ENCODE measurements at places on chromosomes 12 and 14. TPM values are rescaled to one million over a fixed set of nuclear protein-coding genes. Genes with fewer than 3 reads are reported as not detected.

- no peak overlapping the region for H3K4me3 ChIP-seq
- no peak overlapping the region for H3K27ac ChIP-seq
- no peaks in the 10 kb centered on the region for H3K4me1 ChIP-seq
- no peaks in the 10 kb centered on the region for H3K27me3 ChIP-seq
- H3K36me3 ChIP-seq, result no peaks in the 10 kb centered on the region
- no peak for DNase-seq
Observed at GRCh38 chr14:103001226-103001625, 56.1 kb downstream of the CDC42BPB start.

The LRP1-AS gene
- not detected for total RNA-seq

DNA sequence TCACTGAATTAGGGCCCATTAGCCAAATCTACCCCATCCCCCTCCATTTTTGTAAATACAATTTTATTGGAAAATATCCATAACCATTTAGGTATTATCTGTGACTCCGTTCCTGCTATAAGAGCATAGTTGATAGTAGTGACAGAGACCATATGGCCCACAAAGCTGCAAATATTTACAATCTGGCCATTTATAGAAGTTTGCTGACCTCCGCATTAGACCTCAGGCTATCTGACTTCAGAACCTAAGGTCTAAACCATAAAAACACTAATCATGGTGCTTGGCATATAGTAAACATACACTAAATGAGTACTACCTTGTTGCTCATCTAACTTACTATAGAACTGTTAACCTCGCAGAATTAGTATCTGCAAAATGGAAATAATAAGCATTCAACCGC, 124.8 kb downstream of the NPAS3 start:
- DNase-seq, result no peak
- no peaks in the 10 kb centered on the region for H3K4me1 ChIP-seq
- no peaks in the 10 kb centered on the region for H3K36me3 ChIP-seq
- no peak overlapping the region for H3K27ac ChIP-seq
- no peaks in the 10 kb centered on the region for H3K27me3 ChIP-seq

DNA sequence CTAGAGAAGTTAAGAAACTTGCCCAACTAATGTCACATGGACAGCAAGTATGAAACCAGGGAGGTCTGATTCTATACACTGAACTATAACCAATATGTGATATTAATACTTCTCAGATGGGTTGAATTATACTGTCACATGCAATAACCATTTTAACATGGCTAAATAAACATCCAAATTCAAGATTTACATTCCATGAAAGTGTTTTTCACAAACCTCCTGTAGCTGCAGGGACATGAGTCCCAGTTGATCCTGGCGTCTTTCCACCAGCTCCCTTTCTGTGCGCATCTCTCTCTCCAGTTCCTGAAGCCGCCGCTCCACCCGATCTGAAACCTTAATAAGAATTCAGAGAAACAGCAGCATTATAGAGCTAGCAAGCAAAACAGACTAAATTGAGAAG, 79.0 kb downstream of the CEP128 start:
- H3K4me1 ChIP-seq, result no peaks in the 10 kb centered on the region
- H3K27ac ChIP-seq, result no peak overlapping the region
- no peaks in the 10 kb centered on the region for H3K27me3 ChIP-seq
- DNase-seq, result no peak

DNA sequence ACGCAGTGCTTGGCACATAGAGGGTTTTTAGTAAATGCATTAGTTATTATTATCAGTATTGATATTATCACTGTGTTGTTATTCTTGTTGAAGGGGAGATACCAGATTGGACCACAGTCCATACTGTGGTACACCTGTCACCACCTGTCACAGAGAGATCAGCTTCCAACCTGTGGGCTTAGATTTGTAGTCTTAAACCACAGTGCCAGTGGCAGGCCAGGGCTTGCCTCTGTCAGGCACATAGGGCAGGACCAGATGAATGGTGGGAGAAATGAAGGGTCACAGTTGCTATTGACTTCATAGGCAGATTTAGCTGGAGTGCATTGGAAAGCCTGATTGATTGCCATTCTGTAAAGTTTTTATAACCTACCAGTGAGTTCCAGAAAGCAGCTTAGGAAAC, 35.1 kb downstream of the ARL1 start:
- H3K27ac ChIP-seq, result no peak overlapping the region
- no peaks in the 10 kb centered on the region for H3K27me3 ChIP-seq
- no peak overlapping the region for H3K4me3 ChIP-seq
- peaks cover 7% of the 10 kb centered on the region for H3K36me3 ChIP-seq
- peaks cover 6% of the 10 kb centered on the region for H3K4me1 ChIP-seq
- DNase-seq, result no peak

- no peaks in the 10 kb centered on the region for H3K36me3 ChIP-seq
- no peak for DNase-seq
- H3K4me3 ChIP-seq, result no peak overlapping the region
- H3K27me3 ChIP-seq, result peaks cover 9% of the 10 kb centered on the region
- H3K4me1 ChIP-seq, result no peaks in the 10 kb centered on the region
- H3K27ac ChIP-seq, result no peak overlapping the region
Observed at GRCh38 chr14:63322472-63322871, 3.7 kb upstream of the GPHB5 start.

- H3K4me3 ChIP-seq, result no peak overlapping the region
- H3K4me1 ChIP-seq, result peaks cover under 1% of the 10 kb centered on the region
- no peaks in the 10 kb centered on the region for H3K36me3 ChIP-seq
Observed at GRCh38 chr12:32443491-32443890, 44.1 kb downstream of the FGD4 start.
